ENCODE measurements at places on chromosomes 5 and 9.

DNA sequence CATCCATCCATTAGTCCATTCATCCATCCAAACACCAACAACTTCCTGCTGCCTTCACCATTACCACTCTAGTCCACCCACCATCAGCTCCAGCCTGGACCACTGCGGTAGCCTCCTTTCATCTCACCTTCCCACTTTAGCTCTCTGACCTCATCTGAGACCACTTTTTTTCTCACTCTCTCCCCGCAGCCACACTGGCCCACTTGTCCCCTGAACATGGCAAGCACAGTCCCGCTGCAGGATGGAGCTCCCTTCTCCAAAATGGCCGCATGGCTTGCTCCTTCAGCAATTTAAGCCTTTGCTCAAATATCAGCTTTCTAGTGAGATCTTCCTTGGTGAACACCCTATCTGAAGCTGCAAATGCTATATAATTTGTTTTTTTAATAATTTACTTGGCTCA lies 11.1 kb downstream of the CSF1R start:
- DNase-seq, result no peak

DNA sequence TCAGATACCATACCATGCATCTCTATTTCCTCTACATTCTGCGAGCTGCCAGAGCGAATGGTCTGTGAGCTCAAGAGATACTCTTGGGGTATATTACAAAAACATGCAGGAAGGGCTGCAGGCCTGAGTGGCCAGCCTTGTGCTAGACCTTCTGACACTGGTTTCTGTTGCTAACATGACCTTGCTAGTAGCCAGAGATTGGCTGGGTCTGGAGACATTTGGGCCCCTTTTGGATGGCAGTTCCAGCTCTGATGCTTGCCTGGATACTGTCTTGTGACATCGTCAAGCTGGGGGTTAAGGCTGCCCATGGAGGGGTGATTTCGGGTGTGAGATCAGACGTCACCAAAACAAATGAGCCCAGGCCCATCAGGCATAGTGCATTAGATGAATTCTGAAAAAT lies 56.1 kb upstream of the FSTL4 start:
- DNase-seq, result no peak

DNA sequence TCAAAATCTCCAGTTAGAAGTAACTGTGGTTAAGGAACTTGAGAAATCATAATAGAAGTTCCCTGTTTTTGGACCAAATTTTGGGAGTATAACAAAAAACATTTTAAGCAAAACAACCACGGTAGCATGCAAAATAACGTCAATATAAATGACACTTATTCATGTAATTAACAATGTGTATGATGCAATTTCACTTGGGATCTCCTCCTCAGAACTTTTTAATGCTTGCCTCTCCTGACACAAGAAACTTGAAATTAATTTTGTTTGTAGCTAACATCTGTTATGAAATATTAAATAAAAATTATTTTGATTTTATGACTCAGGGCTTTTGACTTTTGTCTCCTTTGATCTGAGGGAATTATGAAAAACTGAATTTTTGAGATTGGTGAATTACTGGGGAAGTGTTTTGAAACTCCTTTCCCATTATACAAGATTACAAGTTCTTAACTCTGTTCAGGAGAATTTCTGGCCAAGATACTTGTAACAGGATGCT lies 149.7 kb downstream of the ATP10B start:
- no peak for DNase-seq

GRCh38 chr5:132222649-132223038 lies 5.0 kb downstream of the P4HA2 start:
- DNase-seq, result no peak

DNA sequence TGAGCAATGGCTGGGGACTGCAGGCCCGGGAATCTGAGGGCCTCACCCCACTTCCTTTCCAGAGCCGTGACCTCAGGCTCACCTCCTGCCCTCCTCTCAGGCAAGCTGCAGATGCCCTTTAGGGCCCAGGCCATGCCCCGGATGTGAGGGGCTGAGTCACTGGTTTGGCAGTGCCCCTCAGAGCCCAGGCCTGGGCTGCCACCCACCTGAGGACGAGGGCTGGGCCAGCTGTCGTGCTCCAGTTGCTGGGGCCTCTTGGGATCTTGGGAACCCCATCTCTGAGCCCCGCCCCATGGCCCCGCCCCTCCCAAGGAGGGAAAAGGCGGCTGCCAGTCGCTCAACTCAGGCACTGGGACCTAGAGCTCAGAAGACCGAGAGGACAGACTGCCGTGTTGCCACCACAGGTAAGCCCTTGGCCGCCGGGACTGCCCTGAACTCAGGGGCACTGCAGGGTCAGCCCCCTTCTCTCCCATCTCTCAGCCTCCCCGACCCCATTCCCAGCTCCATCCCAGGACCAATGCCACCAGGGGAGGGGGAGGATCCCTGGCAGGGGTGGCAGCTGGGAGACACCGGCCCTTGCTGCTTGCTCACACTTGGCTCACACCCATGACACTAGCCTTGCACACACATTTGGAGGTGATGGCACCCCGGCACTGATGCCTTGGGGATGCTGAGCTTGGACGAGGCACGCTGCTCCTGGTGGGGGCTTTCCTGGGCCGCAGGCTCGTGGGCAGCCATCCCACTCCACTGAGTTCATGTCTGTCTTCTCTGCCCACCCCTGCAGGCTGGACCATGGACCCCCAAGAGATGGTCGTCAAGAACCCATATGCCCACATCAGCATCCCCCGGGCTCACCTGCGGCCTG lies at the start of gene CYSRT1:
CYSRT1 (plus strand) TSS at position 345 of the 865 bp plus-strand sequence; CDS start at position 793, 448 bp downstream.
- DNase-seq, result no peak

DNA sequence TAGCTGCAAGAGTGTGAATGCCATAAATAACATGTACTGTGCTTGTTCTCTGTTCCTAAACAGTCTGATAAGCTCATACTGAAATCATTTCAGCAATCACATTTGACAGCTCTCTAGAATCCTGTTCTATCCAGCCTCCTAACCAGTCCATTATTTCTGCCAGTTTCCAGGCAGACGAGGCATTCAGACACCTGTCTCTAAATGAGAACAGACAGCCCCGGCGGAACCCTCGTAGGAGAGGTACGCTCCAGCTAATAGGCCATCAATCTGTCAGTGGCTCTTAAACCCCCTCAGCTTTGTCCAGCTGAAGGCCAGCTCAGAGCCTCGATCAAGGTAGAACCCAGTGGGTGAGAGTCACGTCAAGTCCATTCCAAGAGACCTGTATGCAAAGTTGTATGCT lies 272.3 kb downstream of the GLIS3 start:
- no peak for DNase-seq

GRCh38 chr9:26301659-26302058 lies 590.9 kb downstream of the CAAP1 start:
- no peak for DNase-seq

DNA sequence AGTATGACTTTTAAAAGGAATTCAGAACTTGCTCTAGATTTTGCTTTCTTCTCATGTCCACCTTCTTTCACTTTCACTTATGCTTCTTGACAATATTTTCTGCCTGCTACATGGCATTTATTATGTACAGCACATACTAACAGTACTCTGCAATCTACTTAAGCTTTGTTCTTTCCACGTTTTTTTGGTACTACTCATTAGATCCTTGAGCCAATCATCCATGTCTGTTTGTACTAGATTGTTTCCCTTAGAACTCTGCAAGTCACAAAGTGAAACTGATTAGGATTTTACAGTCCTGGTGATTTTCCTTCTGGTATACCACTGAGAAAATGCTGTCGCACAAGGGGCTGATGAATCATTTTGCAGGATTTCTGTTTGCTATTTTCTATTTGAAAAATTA lies 78.3 kb downstream of the PARP8 start:
- DNase-seq, result no peak

DNA sequence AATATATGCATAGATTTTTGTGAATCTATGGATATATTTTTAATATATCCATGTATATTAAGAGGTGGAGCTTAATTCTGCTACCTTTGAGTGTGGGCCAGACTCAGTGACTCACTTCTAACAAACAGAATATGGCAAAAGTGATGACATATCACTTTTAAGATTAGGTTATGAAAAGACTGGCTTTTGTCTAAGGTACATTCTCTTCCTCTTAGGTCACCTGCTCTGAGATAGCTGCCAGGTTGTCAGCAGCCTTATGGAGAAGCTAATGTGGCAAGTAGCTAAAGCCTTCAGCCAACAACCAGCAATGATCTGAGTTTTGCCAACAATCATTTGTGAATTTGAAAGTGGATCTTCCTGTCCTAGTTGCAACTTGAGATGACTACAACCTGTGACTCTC lies 83.8 kb downstream of the ANKRD31 start:
- no peak for DNase-seq

Measured in activated CD4-positive, alpha-beta T cell treated with anti-CD3 and anti-CD28 coated beads, Interleukin-2, amount 50 U/mL, for 1 hour (primary cell).